Tibial nerve (tissue), 4 donors: ENCODE measurements at places on chromosomes 7 and 10.
A peak's percentile ranks its signal among the peaks of the same experiment; 100 is the strongest.

GRCh38 chr7:18671176-18671575 lies 175.6 kb downstream of the HDAC9 start:
- DNase-seq, result no peak

DNA sequence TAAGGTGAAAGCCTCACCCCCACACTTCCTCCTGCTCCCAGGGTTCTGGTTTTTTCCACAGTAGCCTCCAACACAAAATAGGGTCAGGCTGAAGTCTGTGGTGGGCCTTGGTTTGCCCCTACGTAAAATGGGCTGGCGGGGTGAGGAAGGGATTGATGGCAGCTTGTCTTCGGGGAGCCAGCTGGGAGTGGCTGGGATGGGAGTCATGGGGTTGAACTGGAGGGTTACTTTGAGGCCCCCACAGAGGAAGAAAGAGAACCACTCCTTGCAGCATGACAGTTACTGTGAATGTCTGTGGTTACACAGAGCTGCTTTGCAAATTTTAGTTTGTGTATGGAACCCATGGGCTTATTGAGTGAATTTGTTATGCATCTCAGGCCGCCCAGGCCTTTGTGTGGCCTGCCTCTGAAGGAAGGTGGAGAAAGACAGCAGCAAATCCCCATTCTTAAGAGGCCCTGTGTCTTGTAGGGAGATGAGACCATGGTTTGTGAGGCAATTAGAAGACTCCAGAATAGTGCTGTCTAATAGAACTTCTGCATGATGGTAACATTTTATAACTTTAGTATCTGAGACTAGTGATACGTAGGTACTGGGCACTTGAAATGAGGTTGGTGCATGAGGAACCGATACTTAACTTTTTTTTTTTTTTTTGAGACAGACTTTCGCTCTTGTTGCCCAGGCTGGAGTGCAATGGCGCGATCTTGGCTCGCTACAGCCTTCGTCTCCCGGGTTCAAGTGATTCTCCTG lies 8.1 kb downstream of the TRIM8 start:
- no peak for DNase-seq

DNA sequence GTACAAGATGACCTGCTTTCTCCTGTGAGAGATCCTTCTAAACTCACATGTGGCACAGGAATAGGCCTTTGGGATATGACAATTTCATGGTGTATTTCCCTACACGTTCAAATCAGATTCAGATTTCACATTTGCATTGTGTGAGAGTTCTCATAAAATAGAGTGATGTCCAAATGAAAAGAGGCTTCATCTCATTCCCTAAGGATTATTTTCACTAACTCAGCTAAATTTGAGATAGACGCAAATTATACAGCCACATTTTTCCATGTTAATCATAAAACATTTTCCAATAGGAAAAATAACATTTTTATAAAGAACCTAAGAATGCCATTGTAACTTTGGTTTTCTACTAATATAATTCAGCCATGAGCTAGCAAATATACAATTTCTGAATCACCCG lies 35.5 kb upstream of the PARD3 start:
- no peak for DNase-seq

GRCh38 chr10:12394241-12395033 lies 45.1 kb downstream of the CAMK1D start:
- DNase-seq, result no peak

DNA sequence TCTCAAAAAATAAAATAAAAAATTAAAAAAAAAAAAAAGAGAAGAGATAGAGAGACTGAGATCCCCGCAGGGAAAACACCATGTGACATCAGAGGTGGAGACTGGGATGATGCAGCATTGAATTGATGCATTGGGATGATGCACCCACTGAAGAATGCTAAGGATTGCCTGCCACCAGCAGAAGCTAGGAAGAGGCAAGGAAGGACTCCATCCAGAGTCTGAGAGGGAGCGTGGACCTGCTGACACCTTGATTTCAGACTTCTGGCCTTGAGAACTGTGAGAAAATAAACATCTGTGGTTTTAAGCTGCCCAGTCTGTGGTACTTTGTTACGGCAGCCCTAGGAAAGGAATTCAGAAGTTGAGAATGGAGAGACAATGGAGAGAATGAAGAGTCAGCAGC lies 89.8 kb upstream of the PRPS1L1 start:
- DNase-seq, result no peak

GRCh38 chr10:52318136-52318701 lies 4.1 kb downstream of the DKK1 start:
- no peak for DNase-seq

DNA sequence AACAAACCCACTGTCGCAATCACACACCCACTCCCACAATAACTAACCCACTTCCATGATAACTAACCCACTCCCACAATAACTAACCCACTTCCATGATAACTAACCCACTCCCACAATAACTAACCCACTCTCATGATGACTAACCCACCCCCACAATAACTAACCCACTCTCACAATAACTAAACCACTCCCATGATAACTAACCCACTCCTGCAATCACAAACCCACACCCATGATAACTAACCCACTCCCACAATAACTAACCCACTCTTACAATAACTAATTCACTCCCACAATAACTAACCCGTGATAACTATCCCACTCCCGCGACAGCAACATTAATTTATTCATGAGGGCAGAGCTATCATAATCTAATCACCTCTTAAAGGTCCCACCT lies 105.8 kb downstream of the COL13A1 start:
- DNase-seq, result no peak

GRCh38 chr10:99429517-99430095 lies 818 bp downstream of the GOT1 start:
- DNase-seq, result no peak

DNA sequence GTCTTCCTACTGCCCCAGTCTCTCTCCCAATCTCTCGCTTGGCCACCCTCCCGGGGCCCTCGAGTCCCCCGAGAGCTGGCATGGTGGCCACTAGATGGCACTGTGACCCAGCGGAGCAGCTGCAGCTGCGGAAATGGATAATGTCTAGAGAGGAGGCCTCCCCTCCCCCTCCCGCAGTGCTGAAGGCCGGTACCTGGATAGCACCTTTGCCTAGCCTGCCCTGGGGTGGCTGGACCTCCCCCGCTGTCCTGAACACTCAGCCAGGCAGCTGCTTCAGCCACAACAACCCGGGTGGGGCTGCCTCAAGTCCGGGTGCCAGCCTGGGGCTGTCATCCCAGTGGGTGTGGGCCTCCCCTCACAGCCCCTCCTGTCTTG lies 65.2 kb downstream of the GOLGA7B start:
- peak; percentile 48 for DNase-seq

DNA sequence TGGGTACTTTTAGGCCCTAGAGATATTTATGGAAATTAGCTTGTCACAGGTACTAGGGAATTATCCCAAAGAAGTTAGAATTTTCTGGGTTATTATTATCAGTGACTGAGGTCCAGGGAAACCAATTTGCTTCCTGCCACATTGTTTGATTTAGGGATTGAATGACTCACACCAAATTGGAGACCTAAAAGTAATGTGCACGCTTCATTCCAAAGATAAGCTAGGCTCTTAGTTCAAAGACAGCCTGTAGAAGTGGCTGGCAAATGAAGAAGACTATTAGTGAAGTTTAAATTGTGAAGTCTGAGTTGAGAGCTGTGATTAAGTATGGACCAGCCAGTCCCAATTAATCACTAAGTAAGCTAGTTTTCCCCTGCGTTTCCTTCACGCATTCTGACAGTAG lies 188.1 kb upstream of the MYO3A start:
- DNase-seq, result no peak

GRCh38 chr10:131620314-131620713 lies 280.5 kb upstream of the PPP2R2D start:
- DNase-seq, result no peak

- no peak for DNase-seq
These were observed 100.2 kb downstream of the LRMDA start for GRCh38 chr10:75531571-75532031.

DNA sequence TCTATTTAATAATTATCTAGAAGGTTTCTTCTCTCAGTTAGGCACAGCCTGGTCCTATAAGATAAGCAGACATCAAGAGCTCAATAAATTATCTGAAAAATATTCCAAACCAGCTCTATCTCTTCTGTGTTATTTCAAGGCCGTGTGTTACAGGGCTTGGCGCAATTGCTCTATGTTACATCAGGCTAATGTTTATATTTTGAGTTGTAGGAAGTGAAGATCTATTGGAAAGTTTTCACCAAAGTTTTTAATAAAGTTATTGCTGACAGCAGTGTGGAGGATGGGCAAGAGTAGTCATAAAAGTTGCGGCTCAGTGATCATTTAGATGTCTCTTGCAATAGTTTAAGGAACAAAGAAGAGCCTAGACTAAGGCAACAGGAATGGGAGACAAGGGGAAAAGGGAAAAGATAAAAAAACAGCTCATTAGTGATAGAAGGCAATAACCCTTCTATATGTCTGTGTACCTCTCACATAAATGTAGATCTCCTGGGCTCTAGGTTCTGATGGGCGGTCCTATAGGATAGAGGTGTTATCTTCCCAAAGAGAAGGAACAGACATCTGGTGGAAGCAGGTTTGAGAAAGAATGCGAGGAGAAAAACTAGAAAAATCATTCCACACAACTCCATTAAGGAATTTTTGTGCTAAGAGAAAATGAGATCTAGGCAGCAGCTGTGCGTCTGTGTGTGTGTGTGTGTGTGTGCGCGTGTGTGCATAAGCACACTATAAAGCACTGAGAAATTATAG lies 5.9 kb upstream of the ANKRD7 start:
- no peak for DNase-seq

DNA sequence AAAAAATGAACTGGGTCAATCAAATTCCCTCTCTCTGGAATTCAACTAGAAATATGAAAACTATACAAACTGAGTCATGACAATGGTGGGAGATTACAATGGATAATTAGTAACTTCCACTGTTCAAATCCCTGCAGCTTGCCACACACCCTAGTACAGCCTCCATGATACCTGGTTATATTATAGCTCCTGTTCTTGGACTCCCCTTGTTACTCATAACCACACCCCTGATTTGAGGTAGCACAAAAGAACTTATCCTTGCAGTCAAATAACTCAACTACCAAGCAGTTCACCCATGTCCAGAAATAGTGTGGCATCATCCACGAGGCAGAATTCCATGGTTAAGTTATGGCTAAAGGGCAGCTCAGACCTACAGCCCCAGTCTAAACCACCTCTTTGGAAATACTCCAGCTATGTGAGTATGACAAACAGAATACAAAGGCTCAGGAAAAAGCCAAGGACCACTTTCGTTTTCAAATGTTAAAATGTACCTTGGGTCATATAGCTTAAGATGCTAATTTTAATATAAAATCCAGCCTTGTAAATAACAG lies 164.7 kb downstream of the CPEB3 start:
- no peak for DNase-seq

DNA sequence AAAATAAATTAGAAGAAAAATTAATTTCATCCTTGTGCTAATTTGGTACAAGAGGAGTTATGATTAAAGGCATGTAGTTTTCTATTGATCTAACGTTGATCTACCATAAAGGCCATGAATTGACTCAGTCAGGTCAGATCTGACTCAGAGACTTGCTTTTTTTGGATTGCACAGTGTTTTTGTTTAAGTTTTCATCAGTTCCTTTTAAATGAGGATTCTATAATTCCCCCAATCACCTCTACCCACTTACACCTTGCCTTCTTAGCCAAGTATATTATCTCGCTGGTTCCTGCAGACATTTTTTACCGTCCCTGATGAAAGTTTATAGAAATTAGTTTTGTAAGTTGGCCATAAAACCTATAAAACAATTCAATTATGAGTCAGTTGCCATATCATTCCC lies 132.4 kb upstream of the PALS2 start:
- DNase-seq, result no peak

DNA sequence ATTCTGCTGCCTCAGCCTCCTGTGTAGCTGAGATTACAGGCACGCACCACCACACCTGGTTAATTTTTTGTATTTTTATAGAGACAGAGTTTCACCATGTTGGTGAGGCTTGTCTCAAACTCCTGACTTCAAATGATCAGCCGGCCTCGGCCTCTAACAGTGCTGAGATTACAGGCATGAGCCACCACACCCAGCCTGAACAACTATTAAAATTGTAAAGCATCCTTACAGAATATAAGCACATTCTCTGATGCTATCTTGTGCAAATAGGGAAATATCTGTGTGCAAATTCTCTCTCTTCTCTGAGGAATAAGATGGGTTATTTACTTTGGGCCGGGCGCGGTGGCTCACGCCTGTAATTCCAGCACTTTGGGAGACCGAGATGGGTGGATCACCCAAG lies 12.5 kb downstream of the NUDCD3 start:
- DNase-seq, result no peak

DNA sequence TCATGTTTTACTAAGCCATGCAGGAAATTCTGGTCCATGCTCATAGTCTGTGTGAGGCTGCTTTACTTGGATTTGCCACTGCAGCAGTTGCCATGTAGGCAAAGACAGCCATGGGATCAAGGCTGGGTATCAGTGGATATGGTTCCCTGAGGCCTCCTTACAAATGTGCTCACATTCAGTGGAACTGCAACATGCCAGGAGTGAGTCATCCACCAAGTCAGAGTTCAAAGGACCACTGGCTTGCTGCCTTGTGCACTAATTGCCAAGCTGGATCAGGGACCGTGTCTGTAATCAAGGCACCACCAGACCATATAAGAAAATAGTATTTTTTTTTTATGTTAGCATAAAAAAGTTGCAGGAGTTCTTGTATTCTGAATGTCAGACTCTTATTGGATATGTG lies 101.0 kb downstream of the CDCA7L start:
- DNase-seq, result no peak

GRCh38 chr10:15426558-15426957 lies 55.5 kb upstream of the FAM171A1 start:
- DNase-seq, result no peak

DNA sequence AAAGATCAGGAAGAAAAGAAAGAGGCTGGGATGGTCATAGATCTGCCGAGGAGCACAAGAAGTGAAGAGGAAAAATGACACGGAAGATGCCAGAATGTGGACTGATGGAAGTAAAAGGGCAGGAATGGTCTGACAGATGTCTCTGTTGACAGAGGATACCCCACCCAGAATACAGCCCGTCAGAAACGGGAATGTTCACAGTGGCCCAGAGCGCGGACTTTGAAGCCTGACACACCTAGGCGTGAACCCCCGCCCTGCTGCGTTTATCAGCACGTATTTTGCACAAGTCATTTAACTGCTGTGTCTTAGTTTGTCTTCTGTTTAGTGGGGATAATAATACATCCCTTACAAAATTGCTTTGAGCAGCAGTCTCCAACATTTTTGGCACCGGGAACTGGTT lies 27.1 kb downstream of the AKR1B1 start:
- no peak for DNase-seq

- DNase-seq, result no peak
These were observed 361.8 kb downstream of the MAGI2 start for GRCh38 chr7:79091661-79092060.

- no peak for DNase-seq
These were observed 914 bp downstream of the SDHAF3 start for GRCh38 chr7:97118306-97118917.
